A549 treated with RU486 at 1 μM for 4 hours (cell line): ENCODE measurements at places on chromosomes 6 and 20. TPM values are rescaled to one million over a fixed set of nuclear protein-coding genes. Genes with fewer than 3 reads are reported as not detected.

ETV7 gene
- 0.09 to 0.24 TPM (median 0.14 TPM) in 4 of 5 replicates, not detected in the other for total RNA-seq

HSPA1L gene
- 1.2 to 1.5 TPM (median 1.2 TPM) in 5 replicates for total RNA-seq

TFAP2D gene
- total RNA-seq: not detected in 5 replicates

RSPO4 gene
- total RNA-seq: not detected in 5 replicates

MTHFD1L gene
- 36.1 to 42.0 TPM (median 39.9 TPM) in 5 replicates for total RNA-seq

SLPI gene
- total RNA-seq: 8.9 to 16.3 TPM (median 11.7 TPM) in 5 replicates

PLA2G7 gene
- total RNA-seq: 0.11 TPM in 1 of 5 replicates, not detected in the others

VGLL2 gene
- total RNA-seq: not detected in 5 replicates

PKHD1 gene
- not detected in 5 replicates for total RNA-seq

CD93 gene
- total RNA-seq: not detected in 5 replicates

SLX4IP gene
- 2.2 to 2.9 TPM (median 2.6 TPM) in 5 replicates for total RNA-seq

POLR3F gene
- 12.6 to 26.1 TPM (median 15.4 TPM) in 5 replicates for total RNA-seq

MDFI gene
- total RNA-seq: 0.55 to 0.85 TPM (median 0.74 TPM) in 5 replicates

DSP gene
- 33.8 to 56.5 TPM (median 45.3 TPM) in 5 replicates for total RNA-seq

GPR6 gene
- not detected in 5 replicates for total RNA-seq

MYLK2 gene
- total RNA-seq: 0.37 to 0.86 TPM (median 0.46 TPM) in 5 replicates

TRIM10 gene
- not detected in 5 replicates for total RNA-seq
